ENCODE measurements at places on chromosomes 1 and 21. TPM values are rescaled to one million over a fixed set of nuclear protein-coding genes. Genes with fewer than 3 reads are reported as not detected.
A peak's percentile ranks its signal among the peaks of the same experiment; 100 is the strongest.

GRCh38 chr1:213276236-213276635, 225.2 kb downstream of the RPS6KC1 start:
- DNase-seq: no peak

- DNase-seq: no peak
These were observed 12.3 kb upstream of the RASSF5 start for GRCh38 chr1:206495011-206495461.

DNA sequence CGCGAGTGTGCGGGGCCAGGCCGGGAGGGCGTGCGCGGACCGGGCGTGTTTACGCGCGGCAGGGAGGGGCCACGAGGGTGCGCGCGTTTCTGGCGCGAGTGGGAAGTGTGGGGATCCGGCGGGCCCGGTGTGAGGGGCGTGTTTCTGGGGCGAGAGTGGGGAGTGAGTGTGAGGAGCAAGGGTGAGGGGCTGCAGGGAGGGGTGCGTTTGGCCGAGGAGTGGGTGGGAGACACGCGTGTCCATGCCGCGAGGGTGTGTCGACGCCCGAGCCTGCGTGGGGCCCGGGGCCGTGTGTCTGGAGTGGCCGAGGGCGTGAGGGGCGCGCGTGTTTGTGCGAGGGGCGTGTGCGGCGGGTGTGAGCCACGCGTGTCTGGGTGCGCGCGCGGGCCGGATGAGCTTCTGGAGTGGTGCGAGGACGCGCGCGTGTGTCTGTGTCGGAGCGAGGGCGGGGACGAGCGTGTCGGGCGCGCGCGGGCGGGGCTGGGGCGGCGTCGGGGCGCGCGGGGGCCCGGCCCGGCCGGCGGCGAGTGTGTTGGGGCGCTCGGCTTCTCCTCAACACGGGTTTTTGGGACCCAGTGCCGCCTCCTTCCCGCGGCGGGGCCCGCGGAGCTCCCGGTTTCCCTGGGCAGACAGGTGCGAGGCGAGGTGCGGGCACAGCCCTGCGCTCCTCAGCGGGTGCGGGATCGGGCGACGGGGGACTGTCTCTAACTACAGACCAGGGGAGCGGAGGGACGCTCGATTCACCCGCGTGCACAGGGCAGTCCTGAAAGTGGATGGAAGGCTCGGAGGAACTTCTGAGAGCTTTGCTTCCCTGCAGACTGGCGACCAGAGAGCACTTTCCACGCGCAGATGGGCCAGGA, 65.8 kb upstream of the VAMP3 start:
- DNase-seq: peak; percentile 36

GRCh38 chr21:31650930-31651329, 8.6 kb upstream of the SOD1 start:
- DNase-seq: no peak

GRCh38 chr1:147214325-147214724, 10.8 kb downstream of the FMO5 start:
- no peak for DNase-seq

DNA sequence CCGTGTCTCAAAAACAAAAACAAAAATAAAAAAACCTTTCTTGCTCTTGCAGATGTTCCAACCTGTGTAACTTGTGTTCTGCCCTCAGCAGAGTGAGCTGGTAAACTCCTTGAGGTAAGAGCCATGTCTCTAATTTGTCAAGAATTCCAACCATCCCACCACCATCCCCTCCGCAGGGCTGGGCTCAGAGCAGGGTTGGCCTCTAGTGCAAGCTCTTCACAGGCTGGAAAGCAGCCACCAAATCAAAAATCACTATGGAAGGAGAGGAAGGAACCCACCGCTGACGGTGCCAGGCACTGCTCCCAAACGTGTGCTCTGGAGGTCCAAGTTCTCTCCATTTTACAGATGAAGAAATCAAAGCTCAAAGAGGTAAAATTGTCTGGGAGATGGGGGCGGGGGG, 9.4 kb downstream of the PLEKHA6 start:
- DNase-seq: no peak

GRCh38 chr1:245361065-245361464, 206.3 kb downstream of the KIF26B start:
- DNase-seq: no peak

- DNase-seq: peak; percentile 13
These were observed 10.9 kb downstream of the PTCH2 start for GRCh38 chr1:44832056-44832705.

GRCh38 chr1:38341694-38342093, 295.1 kb upstream of the POU3F1 start:
- DNase-seq: no peak

DNA sequence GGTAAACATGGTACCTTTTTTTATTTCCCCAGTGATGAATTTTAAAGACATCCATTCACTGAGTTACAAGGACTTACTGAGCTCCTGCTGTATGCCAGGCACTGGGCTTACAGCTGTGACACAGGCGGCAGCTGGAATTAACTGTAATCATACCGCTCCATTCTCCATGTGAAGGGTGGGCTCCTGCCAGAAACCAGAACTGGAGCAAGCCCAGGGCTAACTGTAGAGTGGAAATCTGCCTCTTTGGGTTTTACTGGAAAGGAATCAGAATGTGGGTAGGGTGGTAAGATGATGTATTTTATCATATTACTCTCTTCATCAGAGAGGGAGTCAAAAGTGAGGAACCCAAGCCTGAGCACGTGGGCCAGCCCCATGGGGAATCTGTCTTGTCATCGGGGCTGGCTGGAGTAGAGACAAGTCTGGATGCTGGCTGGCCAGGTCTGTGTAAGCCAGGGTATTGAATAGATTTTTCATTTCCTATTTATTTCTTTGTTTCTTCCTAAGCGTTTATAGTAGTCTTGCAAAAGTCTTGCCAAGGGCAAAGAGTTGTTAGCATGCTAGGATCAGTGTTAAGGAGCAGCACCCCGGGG, 21.5 kb downstream of the FGGY start:
- DNase-seq: no peak

DNA sequence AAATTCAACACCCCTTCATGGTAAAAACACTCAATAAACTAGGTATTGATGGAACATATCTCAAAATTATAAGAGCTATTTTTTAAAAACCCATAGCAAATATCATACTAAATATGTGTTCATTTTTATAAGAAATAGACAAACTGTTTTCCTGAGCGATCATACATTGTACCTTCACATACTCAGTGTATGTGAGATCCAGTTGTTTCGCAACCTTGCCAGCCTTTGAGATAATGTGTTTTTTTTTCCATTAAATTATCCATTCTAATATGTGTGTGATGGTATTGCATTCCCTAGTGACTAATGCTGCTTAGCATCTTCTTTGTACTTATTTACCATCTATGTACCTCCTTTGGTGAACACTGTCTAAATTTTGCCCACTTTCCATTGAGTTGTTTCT, 47.1 kb downstream of the CFH start:
- DNase-seq: no peak

DNA sequence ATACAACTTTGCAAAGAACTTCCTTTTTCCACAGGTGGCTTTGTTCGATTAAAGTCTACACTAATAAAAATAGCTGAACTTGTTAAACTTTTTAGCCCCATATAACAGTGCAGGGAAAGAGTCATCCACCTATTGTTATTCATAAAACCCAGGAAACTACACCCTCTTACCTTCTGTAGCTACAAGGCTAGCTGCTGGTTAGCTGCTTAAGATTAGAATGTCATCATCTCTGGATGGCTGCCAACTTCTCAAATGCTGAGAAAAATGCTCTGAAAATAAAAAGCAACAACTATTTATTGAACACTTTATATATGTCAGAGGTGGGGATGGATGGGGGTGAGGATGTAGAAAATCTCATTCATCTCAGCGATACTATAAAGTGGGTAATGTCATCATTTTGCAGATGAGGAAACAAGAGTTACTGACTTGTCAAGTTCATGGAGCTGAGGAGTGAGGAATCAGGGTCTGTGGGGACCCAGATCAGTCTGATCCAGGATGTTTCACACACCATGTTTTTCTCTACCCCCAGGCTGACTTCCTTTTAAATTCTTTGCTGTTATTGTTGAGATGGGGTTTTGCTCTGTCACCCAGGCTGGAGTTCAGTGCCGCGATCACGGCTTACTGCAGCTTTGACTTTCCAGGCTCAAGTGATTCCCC, 17.1 kb downstream of the ATP5PF start:
- no peak for DNase-seq

- DNase-seq: no peak
These were observed 89.1 kb downstream of the SMYD3 start for GRCh38 chr1:246417813-246418564.

GRCh38 chr1:203476216-203476814, 709 bp downstream of the PRELP start:
- no peak for DNase-seq

- DNase-seq: no peak
These were observed 9.0 kb upstream of the MEF2D start for GRCh38 chr1:156509424-156510034.

- no peak for DNase-seq
These were observed 2.8 kb downstream of the SRARP start for GRCh38 chr1:16006552-16007485.

GRCh38 chr1:65581119-65581518, 160.7 kb downstream of the LEPR start:
- no peak for DNase-seq

- no peak for DNase-seq
These were observed 3.2 kb upstream of the TFAP2E start for GRCh38 chr1:35569936-35570335.

- no peak for DNase-seq
These were observed 13.2 kb downstream of the PLPP3 start for GRCh38 chr1:56566061-56566744.

DNA sequence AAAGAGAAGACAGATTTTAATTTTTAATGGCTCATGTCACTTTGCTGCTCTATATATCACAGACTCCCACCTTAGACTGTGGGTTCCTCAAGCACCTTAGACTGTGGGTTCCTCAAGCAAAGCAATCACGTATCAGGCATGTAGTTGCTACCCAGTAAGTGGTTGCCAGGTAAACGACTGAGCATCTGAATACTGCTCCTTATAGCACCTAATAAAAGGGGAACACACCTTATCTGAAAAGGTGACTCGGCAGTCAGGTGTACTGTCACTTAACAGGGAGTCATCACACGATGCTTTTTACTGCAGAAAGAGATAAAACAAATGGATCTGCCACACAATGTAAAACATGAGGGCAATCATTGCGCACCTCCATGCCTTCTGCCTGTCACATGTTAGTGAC, 92.5 kb upstream of the LPGAT1 start:
- no peak for DNase-seq

GRCh38 chr1:1946540-1946939, 27.5 kb upstream of the TMEM52 start:
- DNase-seq: no peak

DNA sequence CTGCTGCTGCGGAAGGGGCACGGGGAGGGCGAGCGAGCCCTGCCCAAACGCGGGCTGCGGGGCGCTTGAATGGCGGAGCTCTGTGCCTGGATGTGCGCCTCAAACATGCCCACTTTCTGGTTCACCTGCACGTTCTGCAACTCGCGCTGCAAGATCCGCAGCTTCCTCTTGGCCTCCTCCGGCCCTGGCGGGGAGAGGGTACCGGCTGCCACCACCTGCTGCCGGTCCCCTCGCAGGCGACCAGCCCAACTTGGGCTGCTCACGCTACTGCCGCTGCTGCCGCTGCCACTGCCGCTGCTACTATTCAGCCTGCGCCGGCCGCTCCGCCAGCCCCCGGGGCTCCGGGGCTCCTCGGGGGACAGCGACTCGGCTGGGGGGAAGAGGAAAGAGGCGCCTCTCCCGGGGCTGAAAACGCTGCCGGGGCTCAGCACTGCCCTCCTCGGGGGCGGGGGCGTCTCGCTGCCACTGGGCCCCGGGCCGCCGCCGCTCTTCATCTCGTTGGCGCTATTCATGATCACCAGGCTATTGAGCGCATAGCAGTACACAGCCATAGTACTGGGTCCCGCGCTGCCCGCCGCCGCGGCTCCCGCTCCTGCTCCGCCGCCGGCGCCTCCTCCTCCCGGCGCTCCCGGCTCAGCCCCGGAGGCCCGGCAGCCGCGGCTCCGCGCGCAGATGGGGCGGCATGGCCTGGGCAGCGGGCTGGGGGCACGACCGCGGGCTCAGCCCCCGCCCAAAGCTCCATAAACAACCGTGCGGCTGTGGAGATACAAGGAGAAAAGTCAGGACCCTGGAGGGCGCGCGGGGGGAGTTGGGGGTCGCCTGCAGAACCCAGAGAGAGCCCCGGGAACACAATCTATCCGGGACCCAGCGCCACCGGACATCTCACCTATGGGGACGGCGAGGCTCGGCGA, 1.9 kb downstream of the ITPKB start:
- peak; percentile 65 for DNase-seq

- no peak for DNase-seq
These were observed 1183.4 kb downstream of the AMY1C start for GRCh38 chr1:104932949-104933679.

- no peak for DNase-seq
These were observed 6.2 kb upstream of the LAPTM5 start for GRCh38 chr1:30763651-30764248.

The RNU1-2 gene
- polyA plus RNA-seq: not detected

The OR2L5 gene
- polyA plus RNA-seq: not detected

The LRRC38 gene
- not detected for polyA plus RNA-seq

The TRIM67 gene
- 0.08 TPM for polyA plus RNA-seq

The GREM2 gene
- polyA plus RNA-seq: 0.31 TPM

The FAM167B gene
- 11.6 TPM for polyA plus RNA-seq

The NBPF11 gene
- polyA plus RNA-seq: 9.4 TPM

The MTARC1 gene
- polyA plus RNA-seq: 7.1 TPM

The OR2L13 gene
- polyA plus RNA-seq: not detected

The C1QTNF12 gene
- 2.5 TPM for polyA plus RNA-seq

The ZFP69 gene
- 2.2 TPM for polyA plus RNA-seq

The PRDM2 gene
- polyA plus RNA-seq: 9.3 TPM
